ENCODE measurements at places on chromosomes 7 and 10.

DNA sequence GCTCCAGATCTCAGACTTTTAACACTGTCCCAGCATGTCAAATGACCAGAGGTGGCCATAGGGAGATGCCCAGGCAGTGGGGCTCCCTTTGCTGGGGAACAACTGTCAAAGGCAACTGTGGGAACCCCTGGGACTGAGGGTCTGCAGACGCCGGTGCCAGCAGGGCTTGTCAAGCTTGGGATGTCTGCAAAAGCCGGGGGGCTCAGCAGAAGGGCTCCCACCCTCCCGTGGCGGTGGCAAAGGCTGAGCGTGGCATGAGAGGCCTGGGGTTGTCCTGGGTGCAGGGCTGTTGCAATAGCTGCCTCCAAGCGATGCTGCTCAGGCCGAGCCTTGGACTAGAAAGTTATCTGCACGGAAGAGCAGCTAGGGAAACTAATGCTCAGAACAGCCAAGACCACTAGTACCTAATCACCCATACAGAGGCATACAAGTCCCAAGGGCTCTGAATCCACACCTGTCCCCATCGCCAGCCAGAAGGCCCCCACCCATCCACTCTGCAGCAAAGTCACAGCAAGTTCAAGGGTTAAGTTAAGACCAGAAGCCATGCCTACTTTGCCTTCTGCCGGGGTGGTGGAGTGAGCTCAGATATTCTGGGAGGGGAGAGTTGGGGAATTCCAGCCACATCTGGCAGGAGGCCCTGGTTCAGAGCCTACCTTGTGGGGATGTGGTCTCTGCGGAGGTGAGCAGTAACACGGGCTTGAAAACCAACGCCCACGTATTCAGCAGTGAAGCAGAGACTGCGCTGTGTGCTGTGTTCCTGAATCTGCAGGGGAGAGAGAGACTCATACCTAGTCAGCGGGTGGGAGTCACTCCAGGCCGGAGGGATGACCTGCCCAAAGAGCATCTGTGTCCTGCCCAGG, 4.6 kb downstream of the SH2B2 start:
- no peak for DNase-seq

- no peak for DNase-seq
Observed at GRCh38 chr7:83648464-83649241, at the start of gene SEMA3E. SEMA3E (minus strand) TSS chr7:83649139.

DNA sequence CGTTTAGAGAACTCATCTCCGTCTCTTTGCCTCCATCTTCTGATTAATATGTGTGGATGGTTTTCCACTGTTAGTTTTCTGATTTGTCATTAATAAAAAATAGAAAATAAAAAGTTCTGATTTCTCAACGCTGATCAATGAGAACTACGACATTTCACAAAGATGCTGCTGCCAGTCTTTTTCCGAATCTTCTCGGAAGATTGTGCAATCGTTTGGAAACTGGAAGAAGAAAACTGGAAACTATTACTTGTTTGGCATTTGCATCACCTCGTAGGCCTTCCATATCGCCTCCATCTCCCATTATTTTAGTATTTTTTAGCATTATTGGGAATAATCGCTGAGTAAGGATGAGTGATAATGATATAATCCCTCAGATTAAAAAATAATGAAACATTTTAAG, 123.2 kb upstream of the KLF6 start:
- no peak for DNase-seq

DNA sequence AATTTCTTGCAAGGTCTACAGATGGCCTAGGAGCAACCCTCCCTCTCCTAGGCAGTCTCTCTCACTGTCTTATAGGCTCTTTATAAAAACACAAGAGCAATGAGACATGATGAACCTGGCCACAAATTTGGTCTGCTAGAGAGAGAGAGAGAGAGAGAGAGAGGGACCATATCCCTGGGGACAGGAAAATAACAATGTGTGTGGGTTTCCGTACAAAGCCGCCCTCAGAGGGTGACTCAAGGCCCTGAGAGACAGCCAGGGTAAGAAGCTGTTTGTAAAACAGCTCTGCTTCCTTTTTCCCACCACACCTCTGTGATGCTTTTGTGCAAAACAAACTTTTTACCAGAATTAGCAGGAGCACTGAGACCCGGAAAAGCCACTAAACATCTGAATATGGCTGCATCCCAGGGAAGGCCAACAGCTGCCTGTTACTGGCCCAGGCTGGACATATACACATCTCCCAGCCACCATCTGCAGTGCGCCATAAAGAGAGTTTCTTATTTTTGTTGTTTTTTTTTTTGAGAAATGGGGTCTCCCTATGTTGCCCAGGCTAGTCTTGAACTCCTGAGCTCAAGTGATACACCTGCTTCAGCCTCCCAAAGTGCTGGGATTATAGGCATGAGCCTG, 18.4 kb downstream of the GIMAP5 start:
- no peak for DNase-seq

DNA sequence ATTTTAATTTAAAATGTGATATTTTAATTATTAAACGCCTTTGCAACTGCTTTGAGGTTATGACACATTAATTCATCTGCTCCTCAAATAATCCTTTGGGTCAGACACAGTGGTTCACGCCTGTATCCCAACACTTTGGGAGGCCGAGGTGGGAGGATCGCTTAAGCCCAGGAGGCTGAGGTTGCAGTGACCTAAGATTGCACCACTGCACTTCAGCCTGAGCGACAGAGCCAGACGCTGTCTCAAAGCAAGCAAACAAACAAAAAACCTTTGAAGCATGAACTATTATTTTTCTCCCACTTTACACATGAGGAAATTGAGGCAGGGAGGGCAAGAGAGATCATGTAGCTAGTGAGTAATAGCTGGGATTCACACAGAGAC, 1.5 kb upstream of the POLD2 start:
- no peak for DNase-seq

- no peak for DNase-seq
Observed at GRCh38 chr10:98316661-98317060, 48.7 kb upstream of the LOXL4 start.

DNA sequence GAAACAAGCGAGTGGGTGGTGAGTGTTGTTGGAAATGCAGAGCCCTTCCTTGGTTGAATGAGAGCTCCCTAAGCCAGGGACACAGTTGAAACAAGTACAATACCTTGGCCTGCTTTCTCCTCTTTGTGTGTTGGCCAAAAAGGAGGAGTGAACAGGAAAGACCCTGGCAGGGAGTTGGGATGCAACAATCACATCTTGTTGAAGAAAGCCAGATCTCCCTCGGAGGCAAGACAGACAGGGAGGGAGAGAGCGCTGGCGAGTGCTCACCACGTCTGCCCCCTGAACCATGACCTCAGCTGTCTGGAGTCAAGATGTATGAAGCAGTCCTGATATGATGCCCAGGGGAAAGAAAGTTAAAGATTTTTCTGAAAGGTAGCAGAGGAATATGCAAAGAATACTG, 66.8 kb downstream of the ADAM12 start:
- no peak for DNase-seq

GRCh38 chr10:4443419-4443818, 382.6 kb upstream of the AKR1E2 start:
- no peak for DNase-seq

DNA sequence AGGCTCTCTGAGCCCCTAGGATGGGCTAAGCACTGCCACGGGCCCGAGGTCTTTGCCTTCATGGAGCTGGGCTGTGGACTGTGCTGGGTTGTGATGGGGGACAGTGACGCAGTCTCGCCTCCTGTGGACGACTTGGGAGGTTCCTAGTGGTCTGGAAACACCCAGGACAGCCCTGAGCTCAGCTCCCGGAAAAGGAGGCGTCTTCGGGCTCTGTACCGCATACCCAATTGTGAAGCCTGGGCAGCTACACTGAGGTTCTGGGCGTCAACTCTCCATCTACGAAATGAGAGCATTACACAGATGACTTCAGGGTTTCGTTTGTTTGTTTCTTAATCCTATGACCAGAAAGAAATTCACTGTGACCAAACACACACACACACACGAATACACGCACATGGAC, 79.6 kb upstream of the KAT6B start:
- DNase-seq, result no peak

DNA sequence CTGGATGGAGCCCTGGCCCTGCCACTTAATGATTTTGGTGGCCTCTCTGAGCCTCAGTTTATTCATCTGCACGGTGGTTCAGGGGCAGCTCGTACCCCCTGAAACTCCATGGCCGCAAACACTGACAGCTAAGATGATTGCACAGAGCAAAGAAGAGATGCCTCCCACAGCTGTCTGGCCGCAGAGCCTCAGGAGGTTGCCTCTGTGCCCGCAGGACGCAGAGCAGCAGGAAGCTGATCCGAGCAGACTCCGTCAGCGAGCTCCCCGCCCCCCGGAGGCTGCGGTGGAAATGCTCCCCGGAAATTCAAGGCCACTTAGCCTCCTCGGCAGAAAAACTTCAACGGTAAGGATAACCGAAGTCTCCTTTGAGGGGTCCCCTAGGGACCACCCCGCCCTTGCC, 30.2 kb upstream of the C10orf53 start:
- DNase-seq, result no peak

GRCh38 chr10:58755677-58756076, 243.0 kb downstream of the BICC1 start:
- no peak for DNase-seq

GRCh38 chr10:34813626-34814222, 1.4 kb downstream of the PARD3 start:
- DNase-seq, result no peak

DNA sequence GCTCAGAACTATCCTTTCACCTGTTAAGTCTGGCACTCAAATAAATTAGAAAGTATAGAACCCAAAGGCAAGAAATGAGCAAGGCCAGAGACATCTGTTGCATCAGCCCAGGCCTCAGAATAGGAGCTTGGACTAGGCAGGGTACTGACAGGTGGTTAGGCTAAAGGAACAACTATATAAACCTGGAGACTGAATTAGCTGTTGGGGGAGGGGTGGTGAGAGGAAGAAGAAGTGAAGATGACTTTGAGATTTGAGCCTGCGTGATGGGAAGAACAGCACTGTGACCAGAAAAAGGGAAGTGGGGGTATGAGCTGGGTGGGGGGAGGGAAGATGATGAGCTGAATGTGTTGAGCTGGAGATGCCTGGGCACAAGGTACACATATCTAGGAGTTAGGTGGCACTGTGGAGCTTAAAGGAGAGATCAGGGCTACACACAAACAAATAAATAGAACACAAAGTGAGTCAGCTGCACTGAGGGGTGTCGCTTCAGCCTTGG, 244.7 kb downstream of the PTEN start:
- DNase-seq, result no peak

DNA sequence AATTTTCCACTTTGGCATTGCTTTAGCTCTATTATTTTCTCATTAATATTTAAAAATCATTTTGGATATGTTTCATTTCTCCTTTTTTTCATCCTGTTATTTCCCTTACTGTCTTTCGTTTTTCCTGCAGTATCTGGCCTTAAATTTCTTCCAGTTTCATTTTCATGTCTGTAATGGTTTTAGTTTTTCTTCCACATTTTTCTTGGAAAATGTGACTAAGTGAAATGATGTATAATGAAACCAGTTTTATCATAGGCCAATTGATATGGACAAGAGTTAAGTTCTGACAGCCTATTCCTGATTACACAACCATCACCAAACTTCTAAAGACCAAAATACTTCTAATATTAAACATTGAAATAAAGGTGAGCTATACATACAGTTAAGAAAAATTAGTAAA, 158.5 kb downstream of the LHFPL3 start:
- DNase-seq, result no peak

DNA sequence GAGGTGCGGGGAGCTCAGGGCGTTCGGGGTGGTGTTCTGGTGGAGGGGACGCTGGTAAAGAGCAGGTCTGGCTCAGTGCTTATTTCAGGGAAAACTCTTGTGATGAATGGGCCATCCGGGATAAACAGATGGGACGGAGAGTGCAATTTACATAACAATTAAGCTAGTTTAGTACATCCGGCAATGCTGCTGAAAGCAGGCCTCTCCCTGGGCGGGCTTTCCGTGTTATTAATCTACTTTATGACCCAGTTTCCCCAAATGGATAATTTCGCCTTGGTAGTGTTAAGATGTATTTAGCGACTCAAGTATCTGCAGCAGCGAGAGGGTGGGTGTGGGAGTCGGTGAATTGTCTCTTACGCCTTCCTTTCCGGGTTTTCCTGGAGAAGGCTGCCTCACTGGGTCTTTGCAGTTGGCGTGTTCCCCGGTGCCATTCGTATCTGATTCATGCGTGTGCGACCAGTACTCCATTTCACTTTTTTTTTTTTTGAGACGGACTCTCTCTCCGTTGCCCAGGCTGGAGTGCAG, 25.2 kb downstream of the FOXK1 start:
- DNase-seq, result no peak

- no peak for DNase-seq
Observed at GRCh38 chr7:42235741-42236161, 1.3 kb downstream of the GLI3 start.

DNA sequence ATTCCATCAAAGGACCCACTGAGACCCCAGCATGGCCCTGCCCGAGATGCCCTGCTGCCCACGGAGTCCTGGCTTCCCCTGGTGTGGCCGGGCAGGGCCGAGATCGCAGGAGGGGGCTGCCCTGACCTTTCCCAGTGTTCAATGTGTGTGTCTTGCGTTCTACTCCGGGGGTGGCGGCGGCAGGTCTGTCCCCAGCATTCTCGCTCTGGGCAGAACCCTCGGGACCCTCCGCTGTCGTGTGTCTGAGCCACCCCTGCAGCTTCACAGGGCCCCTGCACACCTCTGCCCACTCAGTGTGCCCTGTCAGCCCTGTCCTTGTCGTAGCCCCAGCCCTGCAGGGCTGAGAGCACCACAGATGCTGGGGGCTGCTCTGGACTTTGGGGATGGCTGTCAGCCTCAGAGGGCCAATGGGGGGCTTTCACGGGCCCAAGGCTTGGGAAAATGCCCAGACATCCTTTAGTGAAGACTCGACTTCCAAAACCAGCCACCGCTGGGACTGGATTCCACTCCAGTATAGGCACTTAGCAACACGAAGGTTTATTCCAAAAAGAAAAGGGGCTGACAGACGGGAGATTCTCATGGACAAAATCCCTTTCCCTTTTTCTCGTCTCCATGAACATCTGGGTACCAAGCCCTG, 30.0 kb upstream of the KNDC1 start:
- no peak for DNase-seq

DNA sequence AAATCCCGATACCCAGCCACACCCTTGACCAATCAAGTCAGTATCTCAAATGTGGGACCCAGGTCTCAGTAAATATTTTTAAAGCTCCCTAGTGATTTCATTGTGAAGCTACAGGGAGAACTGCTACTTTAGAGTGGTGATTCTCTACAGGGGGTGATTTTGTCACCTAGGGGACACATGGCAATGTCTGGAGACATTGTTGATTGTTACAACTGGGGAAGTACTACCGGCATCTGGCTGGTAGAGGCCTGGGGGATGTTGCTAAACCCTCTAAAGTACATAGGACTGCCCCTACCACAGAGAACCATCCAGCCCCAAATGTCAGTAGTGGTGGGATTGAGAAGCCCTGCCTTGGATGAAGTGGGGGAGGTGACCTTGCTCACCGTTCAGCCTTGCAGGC, 152.9 kb downstream of the RPS24 start:
- no peak for DNase-seq

- no peak for DNase-seq
Observed at GRCh38 chr7:31899356-31899927, 170.8 kb downstream of the PDE1C start.

GRCh38 chr10:113007343-113007771, 57.3 kb downstream of the TCF7L2 start:
- DNase-seq, result no peak
